ENCODE measurements at places on chromosomes 3 and 15.

GRCh38 chr15:47473832-47474231 is 243.5 kb upstream of the SEMA6D start:
- no peak for DNase-seq

- no peak for DNase-seq
Measured at GRCh38 chr3:71421820-71422566, 161.5 kb downstream of the FOXP1 start.

DNA sequence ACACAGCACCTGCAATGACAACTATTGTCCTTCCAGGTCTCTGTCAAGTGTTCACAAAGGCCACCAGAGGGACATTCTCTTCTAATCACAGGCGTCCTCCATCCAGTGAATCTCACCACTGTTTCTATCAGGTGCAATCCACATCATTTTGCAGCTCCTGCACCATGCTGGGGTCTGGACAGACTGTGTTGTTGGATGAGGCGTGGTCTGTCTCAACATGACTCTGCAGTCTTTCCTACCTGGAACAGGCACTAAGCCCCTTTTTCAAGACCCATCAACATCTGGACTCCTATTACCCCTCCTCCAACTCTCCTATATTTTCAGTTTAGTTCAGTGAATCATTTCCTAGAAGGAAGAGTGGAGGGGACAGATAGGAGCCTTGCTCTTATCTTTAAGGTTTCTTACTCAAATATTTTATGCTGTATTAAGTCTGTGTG is 31.5 kb upstream of the VEPH1 start:
- no peak for DNase-seq

DNA sequence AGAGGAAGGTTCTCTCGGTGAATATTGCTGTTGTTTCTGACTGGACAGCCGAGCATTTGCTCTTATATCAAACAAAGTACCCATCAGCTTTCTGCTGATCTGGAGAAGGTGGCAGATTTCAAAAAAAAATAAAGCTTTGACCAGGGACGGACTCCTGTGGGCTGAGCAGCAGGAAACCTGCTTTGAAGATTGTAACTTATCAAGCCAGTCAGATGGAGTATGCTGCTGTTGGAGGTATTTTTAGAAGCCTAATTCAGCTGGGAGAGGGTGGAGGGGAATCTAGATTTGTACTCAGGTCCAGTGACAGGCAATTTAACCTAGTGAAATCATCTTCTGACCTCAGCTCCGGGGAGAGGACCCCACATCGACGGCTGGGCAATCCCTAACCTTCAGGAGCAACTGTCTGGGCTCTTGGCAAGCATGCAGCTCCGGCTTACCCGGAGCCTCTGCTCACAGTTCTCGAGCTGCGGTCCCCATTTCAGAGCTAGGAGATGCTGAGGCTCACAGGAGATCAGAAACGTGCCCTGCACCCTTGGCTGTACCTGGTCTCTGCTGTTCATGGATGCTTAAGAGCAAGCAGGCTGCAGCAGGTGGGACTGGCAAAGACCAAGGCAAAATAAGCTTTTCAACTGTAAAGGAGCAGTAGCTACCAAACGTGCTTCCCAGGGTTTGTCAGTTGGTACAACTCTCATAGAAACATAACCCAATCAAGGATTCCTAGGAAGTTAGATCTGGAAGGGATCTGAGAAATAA is 89.3 kb upstream of the ST8SIA2 start:
- no peak for DNase-seq

DNA sequence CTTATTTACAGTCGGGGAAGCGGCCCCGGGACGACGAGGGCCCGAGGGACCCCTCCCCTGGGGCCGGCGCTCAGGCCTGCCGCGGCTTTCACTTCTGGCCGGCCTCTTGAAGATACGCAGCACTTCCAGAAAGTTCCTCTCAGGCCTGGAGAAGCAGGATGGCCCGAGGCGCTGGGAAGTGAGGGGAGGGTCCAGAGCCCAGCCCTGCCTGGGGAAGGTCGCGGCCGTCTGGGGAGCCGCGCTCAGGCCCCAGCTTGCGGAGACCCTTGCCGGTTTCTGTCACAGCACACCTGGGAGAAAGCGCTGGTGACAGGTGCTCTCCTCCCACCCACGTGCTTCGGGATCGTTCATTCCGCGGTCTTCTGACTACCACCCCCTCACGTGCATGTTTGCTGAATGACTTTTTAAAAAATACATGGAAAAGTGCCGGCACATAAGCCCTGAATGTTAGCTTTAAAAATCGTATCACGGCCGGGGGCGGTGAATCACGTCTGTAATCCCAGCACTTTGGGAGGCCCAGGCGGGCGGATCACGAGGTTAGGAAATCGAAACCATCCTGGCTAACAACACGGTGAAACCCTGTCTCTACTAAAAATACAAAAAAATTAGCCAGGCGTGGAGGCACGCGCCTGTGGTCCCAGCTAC is 727 bp upstream of the TM2D3 start:
- DNase-seq: no peak

GRCh38 chr3:188505151-188505550 is 351.2 kb downstream of the LPP start:
- DNase-seq: no peak

DNA sequence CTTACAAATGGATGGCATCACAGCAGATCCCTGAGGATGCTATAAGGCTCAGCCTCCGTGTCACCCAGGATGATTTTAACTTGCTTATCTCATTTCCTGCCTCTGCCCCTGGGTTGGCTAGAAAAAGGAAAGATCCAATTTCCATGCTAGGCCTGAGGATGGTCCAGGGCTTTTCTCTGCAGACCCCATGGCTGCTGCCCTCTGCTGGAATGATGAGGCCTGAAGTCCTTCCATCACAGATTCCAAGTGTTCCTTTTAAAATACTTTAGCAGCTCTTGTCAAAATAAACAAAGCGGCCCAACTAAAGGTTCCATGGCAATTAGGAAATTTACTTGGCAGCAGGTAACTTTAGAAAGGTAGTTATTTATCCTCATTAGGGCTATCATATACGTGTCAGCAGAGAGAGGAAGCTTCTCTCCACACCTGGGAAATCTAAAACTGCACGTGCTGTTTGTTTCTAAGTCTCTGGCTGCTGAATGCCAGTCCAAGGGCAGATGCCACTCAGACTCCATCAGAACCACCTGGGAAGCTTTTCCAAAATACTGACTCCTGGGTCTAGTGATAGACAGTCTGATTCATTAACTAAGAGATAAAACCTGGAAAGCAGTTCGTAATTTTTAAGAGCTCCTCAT is 401.9 kb upstream of the IL12A start:
- DNase-seq: peak; percentile 64

- no peak for DNase-seq
Measured at GRCh38 chr3:137669519-137670060, 94.5 kb upstream of the SOX14 start.

- no peak for DNase-seq
Measured at GRCh38 chr15:33638453-33638852, 327.7 kb downstream of the RYR3 start.

DNA sequence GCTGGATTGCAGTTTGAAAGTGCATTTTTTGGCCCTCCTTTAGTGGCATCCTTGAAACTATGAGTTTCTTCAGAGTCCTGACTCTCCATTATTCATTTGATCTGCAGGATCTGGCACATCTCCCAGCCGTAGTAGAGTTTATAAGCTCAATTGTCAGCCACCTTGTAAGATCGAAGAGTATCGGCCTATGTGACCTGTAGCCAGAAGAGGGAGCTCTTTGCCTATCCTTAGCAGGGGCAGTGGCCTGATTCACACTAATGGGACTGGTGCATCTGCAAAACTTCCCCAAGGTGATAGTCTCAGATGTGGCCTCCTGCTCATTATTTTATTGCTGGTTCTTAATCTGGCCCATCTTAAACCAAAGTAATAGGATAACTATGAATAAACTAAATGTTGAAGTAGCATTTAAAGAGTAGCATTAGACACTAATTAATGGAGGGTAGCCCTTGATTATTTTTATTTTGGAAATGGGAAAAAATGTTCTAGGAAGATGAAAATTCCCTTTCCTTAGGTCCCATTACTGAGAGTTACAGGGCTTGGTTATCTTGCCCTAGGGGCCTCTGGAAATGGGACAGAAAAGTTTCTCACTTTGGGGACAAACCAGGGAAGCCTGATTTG is 21.2 kb downstream of the GCSAM start:
- DNase-seq: peak; percentile 49

GRCh38 chr15:25327686-25328085 is 111.1 kb downstream of the UBE3A start:
- no peak for DNase-seq

GRCh38 chr3:189123595-189124387 is 48.0 kb upstream of the TPRG1 start:
- no peak for DNase-seq

- DNase-seq: no peak
Measured at GRCh38 chr3:108054935-108055334, 35.9 kb downstream of the CD47 start.

DNA sequence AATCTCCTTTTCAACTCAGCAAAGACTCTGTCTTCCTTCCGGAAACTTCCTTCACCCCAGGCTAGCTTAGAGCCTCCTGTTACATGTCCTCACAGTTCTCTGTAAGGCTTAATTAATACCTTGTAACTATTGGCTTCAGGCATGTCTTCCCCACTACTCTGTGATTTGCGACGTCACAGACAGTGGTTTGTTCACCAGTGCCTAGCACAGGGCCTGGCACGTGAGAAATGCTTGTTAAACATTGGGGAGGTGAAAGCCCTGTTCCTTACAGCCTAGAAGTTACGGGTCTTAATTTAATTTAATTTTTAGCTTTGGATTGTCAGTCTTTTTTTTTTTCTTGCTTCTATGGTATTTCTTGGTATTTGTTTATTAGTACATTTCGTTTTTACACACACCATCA is 36.4 kb upstream of the CACNA2D3 start:
- no peak for DNase-seq

All from H4 (cell line).